ENCODE measurements at places on chromosomes 6 and 20.

DNA sequence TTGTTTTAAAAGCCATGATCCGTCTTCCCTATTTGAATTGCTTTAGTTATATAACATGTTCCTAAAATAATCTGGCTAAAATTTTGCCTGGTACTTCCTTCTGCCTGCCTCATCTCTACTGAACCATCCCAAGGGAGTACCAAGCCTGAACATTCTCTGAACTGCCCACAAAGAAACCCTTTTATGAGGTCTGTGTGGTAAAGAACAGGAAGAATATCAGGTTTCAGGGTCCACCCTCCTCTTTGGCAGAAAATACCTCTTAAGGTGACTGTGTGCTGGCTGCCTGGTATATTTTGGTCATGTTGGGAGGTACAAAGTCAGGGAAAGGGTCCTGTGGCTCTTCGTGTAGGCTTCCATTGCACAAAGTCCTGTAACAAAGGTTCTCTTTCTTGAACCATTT lies 574.1 kb upstream of the CHD6 start:
- no peak for DNase-seq

DNA sequence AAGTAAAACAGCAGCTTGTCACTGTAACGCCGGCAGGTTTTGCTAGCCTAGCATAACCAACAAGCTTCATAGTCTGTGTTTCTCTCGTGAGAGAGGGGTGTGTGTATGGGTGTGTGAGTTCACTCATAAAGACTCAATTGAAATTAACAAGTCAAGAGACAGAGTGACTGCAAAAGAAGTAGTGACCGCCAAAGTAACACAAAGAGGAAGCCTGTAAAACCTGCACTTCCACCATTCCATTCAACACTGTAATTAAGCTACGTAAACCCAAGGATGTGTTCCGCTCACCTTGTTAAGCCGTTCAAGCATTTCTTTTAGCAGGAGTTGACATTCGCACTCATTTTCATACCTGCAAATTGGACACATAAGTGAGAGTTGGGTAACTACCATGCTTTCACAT lies 6.6 kb downstream of the BFSP1 start:
- DNase-seq: no peak

DNA sequence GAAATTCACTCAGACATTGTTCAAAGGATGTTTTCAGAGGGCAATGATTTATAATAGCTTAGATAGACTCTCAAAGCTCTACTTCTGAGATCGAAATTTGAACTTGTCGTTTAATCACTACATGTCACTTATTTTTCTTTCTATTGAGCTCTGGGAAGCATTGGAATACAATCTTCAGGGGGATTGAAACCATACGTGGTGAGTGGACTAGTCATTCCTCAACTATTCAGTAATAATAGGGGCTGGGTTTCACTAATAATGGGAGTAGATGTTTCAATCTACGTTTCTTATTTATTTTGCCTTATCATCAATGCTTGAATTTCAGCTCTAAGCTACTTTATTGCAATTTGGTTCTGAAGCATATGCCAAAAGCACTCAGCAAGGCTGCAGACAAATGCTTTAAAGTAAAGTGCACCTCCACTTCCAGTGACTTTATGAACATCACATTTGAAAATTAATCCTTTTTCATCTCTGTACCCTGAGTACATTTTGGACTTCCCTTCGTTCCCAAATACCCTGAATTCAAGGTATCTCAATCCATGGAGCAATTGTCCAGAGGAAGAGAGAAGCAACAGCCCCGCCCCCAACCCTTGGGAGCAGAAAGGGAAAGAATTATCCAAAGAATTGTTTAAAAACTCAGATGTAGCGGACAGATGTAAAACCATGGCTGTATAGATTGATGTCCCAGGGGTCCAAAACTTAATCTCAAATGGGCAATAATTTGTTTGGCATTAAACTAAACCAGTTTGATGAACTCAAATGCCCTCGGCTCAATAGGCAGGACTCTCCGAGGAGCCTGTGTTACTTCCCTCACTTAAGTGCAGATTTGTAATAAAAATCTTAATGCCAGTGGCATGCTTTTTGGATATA lies 68.1 kb downstream of the HFE start:
- no peak for DNase-seq

DNA sequence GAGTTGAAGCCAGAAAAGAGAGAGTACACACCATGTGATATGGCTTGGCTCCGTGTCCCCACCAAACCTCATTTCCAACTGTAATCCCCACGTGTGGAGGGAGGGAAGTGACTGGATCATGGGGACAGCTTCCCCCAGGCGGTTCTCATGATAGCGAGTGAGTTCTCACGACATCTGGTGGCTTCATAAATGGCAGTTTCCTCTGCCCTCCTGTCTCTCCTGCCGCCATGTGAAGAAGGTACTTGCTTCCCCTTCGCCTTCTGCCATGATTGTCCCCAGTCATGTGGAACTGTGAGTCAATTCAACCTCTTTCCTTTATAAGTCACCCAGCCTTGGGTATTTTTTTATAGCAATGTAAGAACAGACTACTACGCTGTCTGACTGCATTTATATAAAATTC lies 40.3 kb downstream of the TAF4 start:
- DNase-seq: no peak

- peak; percentile 22 for DNase-seq
Measured at GRCh38 chr6:130223508-130223907, 757 bp upstream of the SAMD3 start.

DNA sequence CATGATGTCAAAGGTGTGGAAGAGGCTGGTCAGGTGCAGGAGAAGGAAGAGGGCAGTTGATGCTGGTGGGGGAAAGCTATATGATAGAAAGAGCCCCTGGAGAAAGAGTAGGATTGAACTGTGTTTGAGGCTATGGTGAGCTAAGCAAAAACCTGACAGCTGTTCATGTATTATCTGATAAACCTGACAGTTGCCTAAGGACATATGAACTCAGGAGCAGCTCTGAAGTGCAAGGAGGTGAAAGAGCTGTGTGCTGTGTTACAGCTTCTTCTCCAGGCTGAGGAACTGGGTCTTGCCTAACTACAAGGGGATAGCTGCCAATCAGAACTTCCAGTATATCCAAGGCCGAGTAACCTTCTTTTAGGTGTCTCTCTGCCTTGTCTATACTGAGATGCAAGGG lies 81.8 kb downstream of the LCA5 start:
- DNase-seq: no peak

DNA sequence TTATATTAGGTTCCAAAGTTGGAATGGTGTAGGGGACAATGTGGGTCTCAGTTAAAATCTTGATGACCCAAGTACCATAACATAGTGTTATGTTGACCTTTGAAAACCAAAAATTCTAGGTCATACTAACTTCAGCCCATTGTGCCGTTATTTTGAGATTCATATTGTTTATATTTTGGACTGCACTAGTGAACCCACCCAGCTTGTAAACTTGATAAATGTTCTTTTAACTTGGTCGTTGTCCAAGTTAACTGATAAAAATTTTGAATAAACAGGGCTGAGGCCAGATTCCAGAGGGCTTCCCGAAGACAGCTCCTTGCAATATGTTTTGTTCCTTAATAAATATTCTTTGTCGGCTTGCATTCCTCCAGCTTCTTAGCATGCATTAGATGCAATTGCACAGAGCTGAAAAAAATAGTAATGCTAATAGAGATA lies 90.3 kb downstream of the BCAS1 start:
- no peak for DNase-seq

- no peak for DNase-seq
Measured at GRCh38 chr20:43388268-43389002, 69.3 kb upstream of the SRSF6 start.

DNA sequence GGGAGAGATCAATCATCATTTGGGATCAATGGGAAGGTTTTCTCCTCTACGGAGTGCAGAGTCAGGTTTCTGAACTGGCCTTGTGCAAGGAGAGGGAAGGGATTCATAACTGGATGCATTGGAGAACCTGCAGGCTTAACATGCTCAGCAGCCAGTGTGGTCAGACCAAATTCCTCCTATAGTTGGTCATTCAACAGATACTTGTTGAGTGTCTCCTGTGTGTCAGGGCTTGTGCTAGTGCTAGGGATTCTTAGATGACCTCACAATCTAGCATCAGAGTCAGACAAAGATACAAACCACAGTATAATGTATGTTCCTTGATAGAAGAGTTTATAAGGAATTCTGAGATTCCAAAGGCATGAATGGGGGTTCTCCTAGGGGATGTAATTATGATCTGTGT lies 23.9 kb downstream of the RALY start:
- no peak for DNase-seq
